Activated CD8-positive, alpha-beta T cell treated with anti-CD3 and anti-CD28 coated beads for 36 hours (primary cell): ENCODE measurements at places on chromosomes 6 and 20. TPM values are rescaled to one million over a fixed set of nuclear protein-coding genes. Genes with fewer than 3 reads are reported as not detected.

The FOXQ1 gene
- total RNA-seq, result not detected

The GNMT gene
- total RNA-seq, result 0.38 TPM

The FAM83C gene
- not detected for total RNA-seq

The HLA-DQB2 gene
- not detected for total RNA-seq

The LINC00237 gene
- not detected for total RNA-seq

GRCh38 chr20:21936720-21937380 lies 231.4 kb downstream of the PAX1 start:
- no peak for DNase-seq

DNA sequence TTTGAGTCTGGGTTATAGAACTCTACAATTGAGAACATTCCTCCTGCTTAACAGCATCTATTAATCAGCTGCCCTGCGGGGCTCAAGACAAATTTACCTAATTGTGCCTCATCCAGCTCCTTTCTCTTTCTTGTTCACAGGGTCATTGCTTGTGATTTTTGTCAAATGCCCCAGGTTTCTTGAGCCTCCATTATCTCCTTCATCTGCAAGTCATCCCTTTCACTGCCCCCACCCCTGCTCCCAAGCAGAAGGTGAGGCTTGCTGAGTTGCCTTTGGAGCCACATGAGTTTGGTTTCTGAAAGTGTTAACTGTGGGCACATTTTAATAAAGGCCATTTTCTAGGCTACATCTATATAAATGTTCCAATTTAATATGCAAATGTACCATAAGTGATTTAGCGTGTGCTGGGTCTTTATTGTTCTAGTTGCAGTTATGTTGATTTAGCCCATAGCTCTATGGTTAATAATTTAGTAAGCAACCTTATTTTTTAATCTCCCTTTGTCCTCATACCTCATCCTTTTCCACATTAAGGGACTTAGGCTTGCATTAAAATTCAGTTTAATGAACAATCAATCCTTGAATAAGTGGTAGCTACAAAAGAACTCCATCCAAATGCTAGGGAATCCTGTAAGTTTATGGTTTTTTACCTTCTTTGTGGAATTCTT lies 56.1 kb downstream of the VSTM2L start:
- DNase-seq, result no peak

GRCh38 chr6:62891065-62891647 lies 320.1 kb upstream of the FKBP1C start:
- no peak for DNase-seq

- DNase-seq, result peak; percentile 58
These were observed at the start of gene SOX18 for GRCh38 chr20:64049060-64049877. SOX18 (minus strand) TSS chr20:64049639; CDS start chr20:64049516, 123 bp downstream.

DNA sequence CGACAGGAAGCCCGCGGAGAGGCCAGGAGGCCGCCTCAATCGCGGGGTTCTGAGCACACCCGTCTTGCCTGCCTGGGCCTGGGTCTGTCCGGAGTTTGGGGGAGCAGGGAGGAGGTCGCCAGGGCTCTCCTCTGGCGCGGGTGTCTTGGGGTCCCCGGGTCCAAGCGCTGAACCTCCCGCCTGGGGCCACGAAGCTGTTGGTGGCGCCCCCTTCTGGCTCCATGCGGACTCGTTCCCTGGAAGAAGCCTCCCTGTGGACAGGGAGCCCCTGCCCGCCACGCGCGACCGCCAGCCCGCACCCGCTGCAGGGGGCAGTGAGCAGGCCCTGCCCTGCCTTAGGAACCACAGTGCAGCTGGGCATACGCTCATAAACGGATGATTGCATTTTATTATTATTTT lies 44.7 kb downstream of the MCUR1 start:
- peak; percentile 46 for DNase-seq

- no peak for DNase-seq
These were observed 28.8 kb upstream of the GGTLC1 start for GRCh38 chr20:24017458-24017755.
